ENCODE measurements at places on chromosomes 6 and 20.

GRCh38 chr6:138293428-138294395, 75.4 kb upstream of the PBOV1 start:
- H3K4me1 ChIP-seq: peaks cover 5% of the 10 kb centered on the region
- no peaks in the 10 kb centered on the region for H3K36me3 ChIP-seq
- H3K4me3 ChIP-seq: no peak overlapping the region
- no peak for DNase-seq
- H3K27me3 ChIP-seq: no peaks in the 10 kb centered on the region

DNA sequence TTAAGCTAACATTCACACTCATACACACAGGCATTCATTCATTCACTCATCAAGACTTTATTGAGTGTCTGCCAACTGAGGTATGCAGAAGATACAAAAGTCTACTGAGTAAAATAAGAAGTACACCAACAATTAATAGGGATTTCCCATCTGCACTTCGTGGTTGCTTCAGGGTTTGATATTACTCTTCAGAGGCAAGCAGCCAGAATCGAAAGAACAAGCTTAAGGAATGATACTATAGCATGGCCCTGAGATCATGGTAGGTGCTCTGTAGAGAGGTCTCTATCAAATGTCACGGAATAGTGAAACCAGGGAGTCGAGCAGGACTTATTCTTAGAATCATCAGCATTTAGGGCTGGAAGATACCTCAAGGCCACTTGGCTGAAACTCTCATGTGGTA, 135.4 kb downstream of the NRN1 start:
- H3K27me3 ChIP-seq: no peaks in the 10 kb centered on the region
- peaks cover 31% of the 10 kb centered on the region for H3K4me1 ChIP-seq
- peaks cover 8% of the 10 kb centered on the region for H3K36me3 ChIP-seq
- no peak for DNase-seq
- no peak overlapping the region for H3K4me3 ChIP-seq
- H3K27ac ChIP-seq: no peak overlapping the region

- no peak overlapping the region for H3K27ac ChIP-seq
- H3K4me1 ChIP-seq: peaks cover 6% of the 10 kb centered on the region
- no peak overlapping the region for H3K4me3 ChIP-seq
- H3K36me3 ChIP-seq: peaks cover 2% of the 10 kb centered on the region
Measured at GRCh38 chr20:37898233-37899104, 4.5 kb upstream of the VSTM2L start.

GRCh38 chr20:4922186-4922585, 79.1 kb downstream of the SLC23A2 start:
- peaks cover 5% of the 10 kb centered on the region for H3K4me1 ChIP-seq
- peaks cover 12% of the 10 kb centered on the region for H3K36me3 ChIP-seq

- H3K27me3 ChIP-seq: peaks cover 3% of the 10 kb centered on the region
- H3K27ac ChIP-seq: no peak overlapping the region
- no peak for DNase-seq
- peaks cover 6% of the 10 kb centered on the region for H3K36me3 ChIP-seq
- peaks cover 22% of the 10 kb centered on the region for H3K4me1 ChIP-seq
Measured at GRCh38 chr20:1396264-1396663, 3.4 kb upstream of the FKBP1A start.

DNA sequence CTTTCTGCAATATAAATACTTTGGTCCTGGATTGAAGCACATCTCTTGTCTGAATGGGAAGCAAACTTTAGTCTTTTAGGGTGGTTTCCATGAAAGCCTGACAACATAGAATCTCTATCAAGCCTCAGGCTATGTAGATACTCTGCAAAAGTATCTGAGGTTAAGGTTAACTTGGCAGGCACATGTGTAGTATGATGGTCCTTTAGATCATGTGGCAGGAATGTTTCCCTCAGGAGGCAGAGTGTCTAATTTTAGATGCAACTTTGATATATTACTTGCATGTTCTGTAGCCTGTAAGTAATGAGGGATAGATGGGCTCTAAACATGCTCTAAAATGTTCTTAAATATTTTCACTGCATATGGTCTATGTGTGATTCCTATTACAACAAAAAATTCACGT, 8.2 kb downstream of the MYB start:
- DNase-seq: no peak
- H3K36me3 ChIP-seq: peaks cover 68% of the 10 kb centered on the region
- H3K4me3 ChIP-seq: no peak overlapping the region
- no peaks in the 10 kb centered on the region for H3K27me3 ChIP-seq
- H3K4me1 ChIP-seq: peaks cover 41% of the 10 kb centered on the region
- H3K27ac ChIP-seq: peak overlapping the region; percentile 53

DNA sequence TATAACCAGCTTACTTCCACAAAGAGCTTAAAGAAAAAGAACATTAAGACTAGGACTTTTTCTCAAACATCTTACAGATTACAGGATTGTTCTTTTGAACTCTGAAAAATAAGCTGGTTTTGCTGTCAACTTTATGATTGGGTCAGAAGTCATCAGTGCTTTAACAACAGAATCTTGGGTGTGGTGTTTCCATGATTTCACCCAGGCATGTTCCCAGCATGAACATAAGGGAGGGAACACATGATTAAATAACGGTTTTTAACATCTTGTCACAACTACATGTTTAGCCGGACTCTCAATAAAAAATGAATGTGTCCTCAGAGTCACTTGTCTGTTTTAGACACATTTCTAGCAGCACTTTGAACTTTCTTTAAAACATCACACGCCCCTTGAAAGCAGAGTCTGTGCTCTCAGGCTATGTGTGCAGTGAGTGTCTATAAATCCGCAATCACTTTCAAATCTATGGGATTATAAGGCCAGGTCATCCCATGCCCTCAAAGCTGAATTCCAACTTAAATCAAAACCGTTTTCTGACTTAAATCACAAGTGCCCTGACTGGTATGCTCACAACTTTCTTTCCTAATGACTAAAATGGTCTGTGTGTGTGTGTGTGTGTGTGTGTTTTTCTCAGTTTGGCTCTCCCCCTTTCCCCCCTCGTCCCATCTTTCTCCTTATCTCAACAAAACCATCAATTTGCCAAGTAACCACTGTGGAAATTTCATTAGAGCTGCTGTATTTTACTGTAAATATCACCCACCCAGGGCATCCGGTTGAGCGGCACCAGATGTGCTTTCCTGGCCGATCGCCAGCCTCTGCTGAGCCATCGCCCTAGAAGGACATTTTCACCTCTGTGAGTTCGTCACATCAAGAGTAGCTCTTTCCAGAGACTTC, 216.8 kb upstream of the DTNBP1 start:
- H3K27ac ChIP-seq: peak overlapping the region; percentile 89
- H3K27me3 ChIP-seq: no peaks in the 10 kb centered on the region
- H3K4me3 ChIP-seq: peak overlapping the region; percentile 4
- H3K36me3 ChIP-seq: peaks cover 2% of the 10 kb centered on the region
- H3K4me1 ChIP-seq: peaks cover 29% of the 10 kb centered on the region
- peak; percentile 73 for DNase-seq

- peak overlapping the region; percentile 91 for H3K27ac ChIP-seq
- no peaks in the 10 kb centered on the region for H3K27me3 ChIP-seq
- DNase-seq: no peak
- H3K36me3 ChIP-seq: peaks cover 43% of the 10 kb centered on the region
- peak overlapping the region; percentile 97 for H3K4me3 ChIP-seq
- H3K4me1 ChIP-seq: peaks cover 49% of the 10 kb centered on the region
Measured at GRCh38 chr6:136249336-136249735, 775 bp downstream of the MTFR2 start.

GRCh38 chr6:31474871-31475286, 23.1 kb upstream of the MICB start:
- H3K4me3 ChIP-seq: no peak overlapping the region
- peak; percentile 73 for DNase-seq
- H3K27ac ChIP-seq: no peak overlapping the region
- H3K36me3 ChIP-seq: peaks cover 23% of the 10 kb centered on the region
- H3K27me3 ChIP-seq: no peaks in the 10 kb centered on the region

- no peaks in the 10 kb centered on the region for H3K36me3 ChIP-seq
- H3K4me3 ChIP-seq: no peak overlapping the region
- H3K27ac ChIP-seq: no peak overlapping the region
- DNase-seq: no peak
Measured at GRCh38 chr6:139597087-139597763, 222.8 kb upstream of the CITED2 start.

- no peak overlapping the region for H3K27ac ChIP-seq
- no peak overlapping the region for H3K4me3 ChIP-seq
- H3K4me1 ChIP-seq: no peaks in the 10 kb centered on the region
- DNase-seq: no peak
- no peaks in the 10 kb centered on the region for H3K36me3 ChIP-seq
- H3K27me3 ChIP-seq: no peaks in the 10 kb centered on the region
Measured at GRCh38 chr20:52448513-52449232, 257.1 kb upstream of the ZFP64 start.

DNA sequence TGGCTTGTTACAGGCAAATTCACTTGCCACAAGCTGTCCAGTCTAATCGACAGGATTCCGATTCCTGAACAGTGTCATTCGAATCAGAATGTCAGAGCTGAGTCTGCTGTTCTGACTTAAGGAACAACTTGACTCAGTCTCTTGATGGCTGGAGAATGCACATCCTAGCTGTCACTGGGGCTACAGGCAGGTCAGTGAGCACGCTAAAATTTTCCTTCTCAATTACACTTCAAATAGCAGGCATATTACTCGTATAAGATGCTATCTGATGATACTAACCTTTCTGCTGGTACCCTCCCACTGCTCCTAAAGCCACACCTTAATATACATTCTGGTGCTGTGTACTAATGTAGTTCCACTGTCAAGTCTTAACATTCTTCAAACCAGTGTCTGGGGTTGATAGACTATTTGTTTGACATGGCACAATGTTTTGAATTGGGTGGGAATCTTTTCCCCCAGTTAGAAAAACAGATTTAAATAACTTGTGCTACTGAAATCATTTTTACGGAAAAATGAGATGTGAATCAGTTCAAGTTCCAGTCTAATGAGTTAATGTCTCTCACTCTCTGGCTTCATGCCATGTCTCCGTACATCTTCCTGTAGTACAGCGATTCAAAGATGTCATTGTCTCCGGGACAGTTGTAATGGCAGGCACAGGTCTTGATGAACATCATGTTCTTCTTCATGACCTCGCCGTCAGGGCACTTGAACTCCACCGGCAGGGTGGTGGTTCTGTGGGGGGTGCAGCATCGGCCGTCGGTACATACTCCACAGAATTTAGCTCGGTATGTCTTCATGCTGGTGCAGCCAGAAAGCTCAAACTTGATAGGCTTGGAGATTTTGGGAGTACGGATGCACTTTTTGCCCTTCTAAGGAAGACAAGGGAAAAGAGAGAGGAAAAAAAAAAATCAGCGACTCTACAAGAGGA, 2.2 kb downstream of the CCN2 start:
- H3K27ac ChIP-seq: no peak overlapping the region
- peaks cover 57% of the 10 kb centered on the region for H3K27me3 ChIP-seq
- no peaks in the 10 kb centered on the region for H3K36me3 ChIP-seq
- peaks cover 5% of the 10 kb centered on the region for H3K4me1 ChIP-seq
- no peak for DNase-seq

DNA sequence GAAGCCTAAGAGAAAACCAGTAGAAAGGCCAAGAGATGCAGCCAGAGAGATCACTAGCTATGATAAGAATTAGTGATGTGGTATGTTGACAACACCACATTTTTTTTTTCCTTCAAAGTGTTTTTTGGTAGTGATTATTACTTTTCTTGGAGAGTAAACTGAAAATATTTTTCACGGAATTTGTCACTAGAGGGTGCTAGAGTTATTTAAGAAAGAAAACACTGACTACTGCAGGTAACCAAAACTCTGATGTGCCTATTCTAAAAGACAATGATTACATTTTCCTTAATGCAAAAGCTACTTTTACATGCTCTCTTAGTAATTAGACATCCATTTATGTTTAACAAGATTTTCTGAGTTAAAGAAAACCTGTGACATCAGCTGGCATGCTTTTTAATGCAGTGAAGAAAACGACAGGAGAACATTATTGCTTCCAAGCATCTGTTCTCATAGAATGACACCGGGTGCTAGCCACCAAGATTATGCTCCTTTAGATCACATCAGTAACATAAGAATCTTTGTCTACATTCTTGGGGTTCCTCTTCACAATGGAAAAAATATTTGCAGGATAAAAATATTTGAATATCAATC, 28.8 kb downstream of the RWDD2A start:
- H3K4me3 ChIP-seq: no peak overlapping the region
- H3K27me3 ChIP-seq: peaks cover 3% of the 10 kb centered on the region
- H3K27ac ChIP-seq: no peak overlapping the region
- no peak for DNase-seq
- H3K4me1 ChIP-seq: no peaks in the 10 kb centered on the region

DNA sequence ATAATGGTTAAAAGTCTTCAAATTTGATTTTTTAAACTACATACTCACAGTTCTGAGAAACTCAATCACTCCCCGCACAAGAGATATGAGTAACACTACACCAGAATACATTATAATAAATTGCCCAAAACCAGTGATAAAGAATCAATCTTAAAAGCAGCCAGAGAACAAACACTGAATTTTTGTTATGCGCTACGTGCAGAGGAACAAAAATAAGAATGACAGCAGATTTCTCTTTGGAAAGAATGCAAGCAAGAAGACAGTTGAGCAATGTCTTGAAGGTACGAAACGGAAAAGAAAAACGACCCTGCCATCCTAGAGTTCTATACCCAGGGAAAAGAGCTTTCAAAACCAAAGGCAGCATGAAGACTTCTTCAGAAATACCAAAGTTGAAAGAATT, 216.7 kb downstream of the TTLL2 start:
- H3K4me3 ChIP-seq: no peak overlapping the region
- no peaks in the 10 kb centered on the region for H3K36me3 ChIP-seq
- H3K27me3 ChIP-seq: no peaks in the 10 kb centered on the region
- DNase-seq: no peak

DNA sequence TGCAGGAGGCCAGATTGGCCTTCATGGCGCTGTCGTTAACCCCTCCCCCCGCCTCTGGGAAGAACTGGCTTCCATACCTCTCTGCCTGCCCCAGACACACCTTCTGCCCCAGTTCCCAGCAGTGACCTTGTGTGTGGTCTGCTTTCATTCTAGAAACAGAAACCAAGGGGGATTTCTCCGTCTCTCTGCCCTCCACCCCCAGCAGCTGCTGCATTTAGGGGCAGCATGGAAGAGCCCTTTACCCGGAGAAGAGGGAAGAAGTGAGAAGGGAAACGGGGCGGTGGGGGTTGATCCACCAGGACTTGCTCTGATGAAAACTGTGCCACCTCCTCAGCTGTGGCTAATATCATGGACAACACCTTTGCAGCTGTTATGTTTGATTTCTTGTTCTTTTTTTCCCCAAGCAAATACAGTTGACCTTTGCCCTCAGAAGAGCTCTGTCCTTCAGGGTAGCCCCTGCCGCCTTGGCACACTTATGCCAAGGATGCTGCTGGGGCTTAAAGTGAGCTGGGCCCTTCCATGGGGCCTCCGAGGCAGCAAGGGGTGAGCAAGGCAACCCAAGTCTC, 6.1 kb downstream of the GLP1R start:
- no peak overlapping the region for H3K4me3 ChIP-seq
- DNase-seq: no peak
- H3K36me3 ChIP-seq: no peaks in the 10 kb centered on the region
- H3K4me1 ChIP-seq: peaks cover 15% of the 10 kb centered on the region
- H3K27ac ChIP-seq: no peak overlapping the region

DNA sequence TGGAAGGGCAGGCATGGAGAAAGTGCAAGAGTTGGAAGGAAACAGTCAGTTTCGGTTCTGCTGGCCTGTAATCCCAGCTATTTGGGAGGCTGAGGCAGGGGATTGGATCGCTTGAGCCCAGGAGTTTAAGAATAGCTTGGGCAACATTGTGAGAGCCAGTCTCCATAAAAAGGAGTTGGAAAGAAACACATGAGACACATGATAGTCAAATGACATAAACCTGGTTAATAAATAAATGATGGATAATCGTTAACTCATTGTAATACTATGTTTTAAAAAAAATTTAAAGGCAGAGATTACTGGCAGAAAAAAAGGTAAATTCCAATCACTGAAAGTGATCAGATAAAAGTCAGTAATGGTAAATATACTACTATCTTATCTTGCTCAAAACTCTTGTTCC, 37.2 kb upstream of the PHACTR1 start:
- H3K4me1 ChIP-seq: no peaks in the 10 kb centered on the region
- no peak for DNase-seq
- peaks cover 4% of the 10 kb centered on the region for H3K27me3 ChIP-seq
- no peaks in the 10 kb centered on the region for H3K36me3 ChIP-seq
- H3K4me3 ChIP-seq: no peak overlapping the region
- no peak overlapping the region for H3K27ac ChIP-seq
